ENCODE measurements at places on chromosomes 2 and 18.

- DNase-seq, result peak; percentile 32
These were observed 852 bp downstream of the POLI start for GRCh38 chr18:54269893-54270844.

DNA sequence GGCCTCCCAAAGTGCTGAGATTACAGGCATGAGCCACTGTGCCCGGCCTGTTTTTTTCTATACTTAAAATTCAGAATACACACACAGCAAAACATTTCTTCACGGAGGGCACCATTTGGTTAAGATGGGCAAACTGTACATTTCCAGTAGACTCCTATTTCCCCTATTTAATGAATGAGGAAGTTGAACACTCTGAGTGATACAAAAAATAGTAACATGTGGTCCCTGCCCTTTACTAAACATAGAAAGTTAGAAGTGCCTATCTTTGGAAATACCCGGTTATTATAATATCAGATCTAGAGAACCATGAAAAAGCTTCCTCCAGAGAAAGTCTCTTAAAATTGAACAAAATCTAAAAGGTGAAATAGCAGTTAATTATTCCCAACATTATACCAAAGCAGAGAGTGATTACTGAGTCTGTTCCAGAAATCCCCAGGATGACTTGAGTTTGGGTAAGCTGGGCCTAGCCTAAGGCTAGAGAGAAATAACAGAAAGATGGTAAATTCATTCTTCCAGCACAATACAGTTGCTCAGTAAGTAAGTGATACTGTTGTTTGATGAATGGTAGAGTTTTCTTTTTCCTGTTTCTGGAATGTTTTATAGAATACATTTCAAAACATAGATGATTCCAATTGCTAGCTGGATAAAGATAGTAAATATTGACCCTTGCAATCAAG, 23.3 kb upstream of the RMC1 start:
- DNase-seq, result no peak

- DNase-seq, result peak; percentile 11
These were observed 394.2 kb downstream of the CDH19 start for GRCh38 chr18:66209656-66210055.

DNA sequence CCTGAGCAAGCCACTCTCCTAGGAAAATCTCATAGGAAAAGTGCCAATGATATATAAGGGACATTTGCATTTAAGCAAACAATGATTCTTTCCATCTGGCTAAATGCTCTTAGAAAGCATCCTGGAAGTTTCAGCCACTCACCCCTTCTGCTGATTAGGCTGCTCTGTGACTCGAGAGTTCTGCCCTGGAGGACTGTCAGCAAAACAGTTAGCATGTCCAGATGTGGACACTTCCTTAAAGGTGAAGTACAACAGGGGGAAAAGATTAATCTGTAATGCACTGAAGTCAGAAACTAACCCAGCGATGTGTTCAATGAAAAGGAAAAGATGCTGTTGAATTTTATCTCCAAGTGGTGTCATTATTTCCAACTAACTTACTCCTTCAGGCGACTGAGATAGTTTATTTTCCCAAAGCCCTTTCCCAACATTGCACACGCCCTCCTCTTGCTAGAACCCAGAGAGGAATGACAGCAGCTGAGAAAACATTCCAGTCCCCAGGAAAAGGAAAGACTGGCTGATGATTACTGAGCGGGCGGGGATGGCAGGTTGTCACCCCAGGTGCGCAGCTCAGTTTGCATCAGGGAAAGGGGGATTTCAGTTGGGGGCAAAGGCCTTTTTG, 214.0 kb downstream of the SS18 start:
- DNase-seq, result no peak

Measured in NCI-H524 (cell line).